ENCODE measurements at places on chromosomes 1 and 21.

DNA sequence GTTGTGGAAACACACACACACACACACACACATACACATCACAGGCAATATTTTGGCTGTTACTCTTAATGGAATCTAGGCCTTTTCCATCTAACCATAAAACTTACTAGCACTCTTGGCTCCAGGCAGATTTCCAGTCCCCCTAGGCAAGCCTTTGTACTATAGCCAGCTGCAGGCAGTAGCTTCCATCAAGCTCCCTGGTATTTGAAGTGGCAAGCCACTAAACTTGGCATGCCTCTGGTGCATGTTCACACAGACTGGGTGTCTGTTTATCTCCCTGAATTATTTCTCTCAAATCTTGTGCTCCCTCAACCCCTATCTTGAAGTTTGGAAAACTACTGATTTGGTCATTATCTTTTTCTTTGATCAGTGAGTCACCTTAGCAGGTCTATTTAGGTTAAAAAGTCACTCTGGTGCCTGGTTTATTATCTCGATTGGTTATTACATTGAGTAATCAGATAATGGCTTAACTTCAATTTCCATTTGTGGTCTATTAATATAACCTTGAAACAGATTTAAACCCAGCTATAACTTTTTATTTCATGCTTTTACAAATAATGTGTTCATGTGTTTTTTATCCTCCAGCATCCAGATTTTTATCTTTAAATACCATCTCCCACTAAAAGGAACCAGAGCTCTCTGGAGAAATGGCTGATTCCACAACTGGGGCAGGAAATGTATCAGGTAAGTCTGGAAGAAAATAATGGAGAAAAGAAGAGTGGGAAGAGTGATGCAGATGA, 2.7 kb upstream of the RBM15 start:
- no peak for DNase-seq

DNA sequence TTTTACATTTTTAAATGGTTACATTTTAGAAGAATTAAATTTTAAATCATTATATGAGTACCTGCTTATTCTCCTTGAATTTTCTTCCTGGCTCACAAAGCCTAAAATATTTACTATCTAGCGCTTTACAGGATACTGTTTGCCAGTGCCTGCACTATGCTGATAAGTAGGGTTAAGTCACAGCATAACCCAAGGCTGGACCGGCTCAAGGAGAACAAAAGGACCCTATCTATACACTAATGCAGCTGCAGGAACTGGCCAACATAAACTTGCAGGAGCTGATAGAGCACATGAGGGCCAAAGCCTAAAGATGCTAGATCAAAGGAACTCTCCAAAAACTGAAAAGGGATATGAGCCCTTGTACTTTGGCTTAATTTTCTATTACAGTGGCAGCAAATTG, 1086.9 kb upstream of the TMPRSS15 start:
- no peak for DNase-seq

- DNase-seq: no peak
Observed at GRCh38 chr1:111576547-111576946, 43.0 kb upstream of the RAP1A start.

GRCh38 chr1:81225789-81226602, 574.7 kb upstream of the ADGRL2 start:
- no peak for DNase-seq

DNA sequence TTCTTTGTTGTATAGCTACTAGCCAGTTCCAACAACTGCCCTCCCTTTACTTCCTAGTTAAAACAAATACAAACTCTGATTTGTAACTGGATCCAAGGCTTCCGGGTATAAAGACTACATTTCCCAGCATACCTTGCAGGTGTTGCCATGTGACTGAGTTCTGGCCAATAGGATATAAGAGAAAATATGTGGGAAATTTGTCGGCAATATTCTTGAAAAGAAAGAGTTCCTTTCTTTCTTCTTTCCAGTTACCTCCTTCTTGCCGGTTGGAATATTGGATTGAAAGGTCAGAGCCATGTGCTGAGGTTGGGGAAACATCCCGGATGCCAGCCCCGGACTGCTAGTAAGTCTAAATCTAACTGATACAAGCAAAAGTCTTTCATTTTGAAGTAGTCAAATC, 23.0 kb upstream of the ZBTB40 start:
- DNase-seq: peak; percentile 4

- DNase-seq: peak; percentile 44
Observed at GRCh38 chr1:157163273-157164127, 25.3 kb upstream of the ETV3 start.

Data from KG1 (cell line).